Stimulated activated CD8-positive, alpha-beta memory T cell treated with anti-CD3 and anti-CD28 coated beads, Interleukin-4, amount 100 ng/mL, for 4 hours (primary cell): ENCODE measurements at places on chromosomes 6 and 20.

DNA sequence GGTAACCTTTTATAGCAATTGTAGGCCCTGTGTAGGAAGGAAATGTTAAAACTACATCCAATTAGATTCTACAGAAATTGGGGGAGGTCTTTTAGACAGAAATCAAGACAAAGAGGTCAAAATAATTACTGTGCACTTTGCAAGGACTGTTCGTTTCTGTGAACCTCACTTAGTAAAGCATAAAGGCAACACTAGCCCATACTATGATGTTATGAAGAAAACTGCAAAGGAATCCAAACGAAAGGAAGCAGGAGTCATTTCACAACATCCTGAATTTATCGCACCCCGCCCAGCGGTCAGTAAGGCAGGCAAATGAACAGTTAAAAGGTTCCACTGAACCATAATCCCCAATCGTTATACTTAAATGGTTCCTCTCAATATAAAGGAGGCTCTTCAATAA, 429.5 kb upstream of the ARID1B start:
- DNase-seq, result no peak

DNA sequence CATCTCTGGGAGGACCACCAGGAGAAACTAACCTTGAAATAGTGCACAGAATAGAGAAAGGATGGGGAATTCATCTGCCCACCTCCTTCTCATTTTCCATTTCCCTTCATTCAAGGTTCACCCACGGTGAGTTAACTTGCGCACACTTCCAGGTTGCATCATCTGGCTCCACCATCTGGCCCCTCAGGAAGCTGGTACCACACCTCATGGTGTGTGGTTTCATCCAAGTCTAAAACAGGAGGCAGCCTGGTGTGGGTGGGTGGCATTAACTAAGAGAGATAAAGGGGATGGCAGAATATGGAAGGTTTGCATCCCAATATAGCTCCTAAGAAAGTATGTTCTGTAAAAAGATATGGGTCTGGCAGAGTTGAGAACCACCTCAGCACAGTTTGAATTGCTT, 3.8 kb downstream of the ZNF334 start:
- DNase-seq, result no peak

DNA sequence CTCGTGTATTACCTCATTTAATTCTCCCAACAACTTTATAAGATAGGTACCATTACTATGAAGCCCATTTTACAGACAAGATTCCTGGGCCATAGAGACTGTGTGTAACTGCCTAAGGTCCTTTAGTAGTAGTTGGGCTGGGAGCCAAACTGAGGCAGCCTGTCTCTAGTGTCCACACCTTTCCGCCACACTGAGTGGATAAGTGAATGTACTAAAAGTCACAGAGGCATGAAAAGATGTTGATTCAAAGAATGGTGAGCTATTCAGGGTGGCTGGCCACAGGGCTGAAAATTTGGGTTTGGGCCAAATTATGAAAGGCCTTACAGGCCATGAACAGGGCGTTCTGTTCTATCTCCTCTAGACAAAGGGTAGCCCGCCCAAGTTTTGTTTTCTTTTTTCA, 11.0 kb downstream of the CD24 start:
- no peak for DNase-seq

GRCh38 chr6:113184291-113184690, 672.9 kb upstream of the MARCKS start:
- DNase-seq, result no peak

GRCh38 chr20:50589548-50590347, 79.6 kb downstream of the PTPN1 start:
- DNase-seq, result no peak

- no peak for DNase-seq
Measured at GRCh38 chr20:36478137-36478905, 63.0 kb upstream of the MYL9 start.

- DNase-seq, result no peak
Measured at GRCh38 chr20:32482442-32483261, 102.5 kb downstream of the NOL4L start.

- no peak for DNase-seq
Measured at GRCh38 chr6:132954936-132955335, 140.6 kb downstream of the RPS12 start.

DNA sequence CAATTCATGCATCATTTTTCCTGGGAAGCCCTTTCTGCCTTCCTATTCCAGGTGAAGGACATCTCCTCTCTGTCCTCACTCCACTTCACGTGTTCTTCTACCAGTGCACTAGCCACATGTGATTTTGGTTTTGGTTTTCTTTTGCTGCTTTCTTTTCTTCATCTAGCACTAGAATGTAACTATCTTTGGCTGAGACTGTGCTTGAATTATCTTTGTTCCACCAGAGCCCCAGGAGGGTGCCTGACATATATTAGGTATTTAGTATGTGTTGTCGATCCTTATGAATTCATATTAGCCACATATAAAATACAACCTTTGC, 79.9 kb downstream of the VGLL2 start:
- no peak for DNase-seq

- DNase-seq, result no peak
Measured at GRCh38 chr6:141041596-141042087, 1091.1 kb upstream of the GJE1 start.

GRCh38 chr20:10427060-10427692, 6.8 kb downstream of the MKKS start:
- no peak for DNase-seq

- no peak for DNase-seq
Measured at GRCh38 chr6:151290877-151291721, 51.3 kb downstream of the AKAP12 start.

GRCh38 chr6:75230484-75231325, 12.9 kb downstream of the COX7A2 start:
- DNase-seq, result no peak

GRCh38 chr6:17741507-17741906, 34.8 kb upstream of the NUP153 start:
- no peak for DNase-seq

- no peak for DNase-seq
Measured at GRCh38 chr6:26561533-26562466, 23.6 kb downstream of the HMGN4 start.

DNA sequence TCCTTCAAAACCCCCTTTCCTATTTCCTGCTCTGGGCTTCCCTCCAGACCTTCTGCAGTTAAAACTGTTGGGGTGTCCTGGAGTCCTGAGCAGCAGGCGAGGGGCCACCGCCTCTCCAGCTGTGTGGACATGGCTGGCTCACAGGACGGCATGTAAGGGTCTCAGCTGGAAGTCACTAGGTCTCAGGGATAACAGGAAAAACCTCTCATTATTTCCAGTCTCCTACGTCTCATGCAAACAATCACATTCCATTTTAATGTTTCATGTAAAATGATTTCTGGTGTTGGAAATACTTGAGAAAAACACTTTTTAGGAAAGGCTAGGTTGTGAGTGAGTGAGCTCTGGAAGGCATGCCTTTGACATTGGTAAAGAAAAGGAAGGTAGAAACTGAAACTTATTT, 158.7 kb downstream of the SCML4 start:
- DNase-seq, result no peak

DNA sequence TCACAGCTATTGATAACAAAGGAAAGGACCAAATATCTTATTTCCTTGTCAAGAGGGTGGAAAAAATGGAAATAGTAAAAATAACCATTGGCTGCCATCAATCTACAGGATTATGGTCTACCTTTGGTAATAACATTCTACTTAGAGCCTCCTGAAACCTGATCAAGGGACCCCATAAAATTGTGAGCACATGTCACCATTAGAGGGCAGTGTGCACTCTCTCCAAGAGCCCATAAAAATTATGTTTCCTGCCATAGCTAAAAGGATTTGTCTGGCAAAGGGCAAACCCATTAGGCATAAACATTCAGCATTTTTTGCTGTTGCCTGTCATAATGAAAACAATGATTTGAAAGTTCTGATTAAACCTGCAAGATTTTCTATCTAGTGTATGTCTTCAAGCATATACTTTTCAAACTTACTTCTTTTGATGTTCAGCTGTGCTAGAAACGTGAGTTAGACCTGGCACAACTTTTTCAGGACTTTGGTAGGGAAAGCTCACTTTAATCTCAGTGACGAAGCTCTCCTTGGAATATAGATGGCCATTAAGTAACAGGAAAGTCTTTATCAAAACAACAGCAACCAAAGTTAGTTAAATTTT, 120.7 kb upstream of the ZFP64 start:
- peak; percentile 12 for DNase-seq

GRCh38 chr6:144581812-144582537, 296.8 kb downstream of the UTRN start:
- DNase-seq, result no peak

DNA sequence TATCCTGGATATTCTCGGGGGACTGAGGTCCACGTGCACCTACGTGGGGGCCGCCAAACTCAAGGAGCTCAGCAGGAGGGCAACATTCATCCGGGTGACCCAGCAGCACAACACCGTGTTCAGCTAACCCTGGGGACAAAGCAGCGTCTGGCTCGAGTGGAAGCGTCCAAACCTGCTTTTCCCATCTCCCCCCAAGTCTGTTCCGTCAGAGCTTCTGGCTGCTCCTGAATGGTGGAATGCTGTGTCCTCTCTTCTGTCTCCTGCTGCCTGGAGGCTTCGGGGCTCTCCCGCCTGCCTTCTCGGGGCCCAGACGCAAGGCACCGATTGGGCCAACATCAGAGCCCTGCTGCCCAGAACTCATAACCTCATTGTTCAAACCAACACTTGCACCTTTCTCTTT, 56.7 kb downstream of the GMPR start:
- DNase-seq, result no peak

DNA sequence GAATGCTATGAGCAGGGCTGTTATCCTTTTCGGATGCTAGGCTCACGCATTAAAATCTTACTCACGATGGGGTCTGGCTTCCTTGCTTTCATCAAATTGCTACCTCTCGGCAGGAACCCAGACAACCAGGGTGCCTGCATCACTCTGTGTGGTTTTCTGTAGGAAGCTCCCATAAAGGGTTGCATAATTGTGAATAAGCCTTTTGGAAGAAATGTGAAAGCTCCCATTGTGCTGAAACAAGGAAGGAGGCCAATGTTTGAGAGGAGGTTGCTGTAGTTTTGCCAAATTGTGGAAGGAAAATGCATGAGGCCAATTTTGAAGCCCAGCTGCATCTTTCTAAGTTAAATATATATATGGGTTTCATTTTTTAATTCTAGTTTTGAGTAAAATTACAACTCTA, 615.5 kb downstream of the C6orf118 start:
- DNase-seq, result no peak
